ENCODE measurements at places on chromosomes 12 and 14.

- H3K27me3 ChIP-seq = no peaks in the 10 kb centered on the region
- no peak overlapping the region for H3K4me3 ChIP-seq
- no peak overlapping the region for H3K27ac ChIP-seq
Measured at GRCh38 chr14:101939646-101940170, 24.7 kb upstream of the DYNC1H1 start.

DNA sequence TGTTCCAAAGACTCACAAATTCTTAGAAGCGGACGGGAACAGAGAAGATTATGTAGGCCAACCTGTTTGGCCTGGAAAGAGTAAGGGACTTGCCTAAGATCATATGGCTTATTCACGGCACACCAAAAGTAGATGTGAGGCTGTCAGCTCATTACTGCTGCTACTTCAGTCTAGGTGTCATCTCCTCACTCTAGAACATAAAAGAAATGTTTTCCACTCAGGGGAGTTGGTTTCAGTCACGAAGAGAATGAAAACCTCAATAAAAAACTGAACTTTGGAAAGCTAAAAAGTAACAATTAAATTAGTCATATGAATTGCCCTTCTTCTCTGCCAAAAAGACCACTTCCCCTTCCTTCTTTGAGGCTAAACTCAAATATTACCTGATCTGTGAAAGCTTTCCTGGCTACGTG is 658 bp upstream of the CEP128 start:
- DNase-seq = no peak
- no peaks in the 10 kb centered on the region for H3K36me3 ChIP-seq
- H3K4me1 ChIP-seq = peaks cover 11% of the 10 kb centered on the region
- no peaks in the 10 kb centered on the region for H3K27me3 ChIP-seq
- peak overlapping the region; percentile 82 for H3K4me3 ChIP-seq
- H3K27ac ChIP-seq = peak overlapping the region; percentile 65

- H3K4me1 ChIP-seq = no peaks in the 10 kb centered on the region
- DNase-seq = no peak
- no peaks in the 10 kb centered on the region for H3K27me3 ChIP-seq
Measured at GRCh38 chr12:72209086-72209485, 63.1 kb upstream of the TRHDE start.

GRCh38 chr14:23483236-23483854 is 13.8 kb downstream of the NGDN start:
- no peaks in the 10 kb centered on the region for H3K27me3 ChIP-seq
- no peak for DNase-seq
- H3K36me3 ChIP-seq = peaks cover 93% of the 10 kb centered on the region

DNA sequence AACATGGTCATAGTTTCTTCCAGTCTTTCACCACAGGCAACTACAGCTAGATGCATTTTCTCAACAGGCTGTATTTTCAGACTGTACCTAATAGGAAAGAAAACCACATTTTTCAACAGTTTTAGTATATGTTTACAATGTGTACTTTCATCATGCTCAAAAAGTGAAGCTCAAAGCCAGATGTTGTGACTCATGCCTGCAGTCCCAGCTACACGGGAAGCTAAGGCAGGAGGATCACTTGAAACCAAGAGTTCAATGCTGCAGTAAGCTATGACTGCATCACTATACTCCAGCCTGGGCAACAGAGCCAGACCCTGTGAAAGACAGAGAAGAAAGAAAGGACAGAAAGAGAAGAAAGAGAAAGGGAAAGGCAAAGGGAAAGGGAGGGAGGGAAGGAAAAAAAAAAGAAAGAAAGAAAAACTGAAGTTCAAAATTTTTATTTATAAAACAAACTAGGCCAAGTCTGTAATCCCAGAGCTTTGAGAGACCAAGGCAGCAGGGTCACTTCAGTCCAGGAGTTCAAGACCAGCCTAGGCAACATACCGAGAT is 25.5 kb downstream of the GXYLT1 start:
- H3K36me3 ChIP-seq = peaks cover 22% of the 10 kb centered on the region
- no peaks in the 10 kb centered on the region for H3K4me1 ChIP-seq
- H3K27me3 ChIP-seq = no peaks in the 10 kb centered on the region
- DNase-seq = no peak
- no peak overlapping the region for H3K27ac ChIP-seq
- H3K4me3 ChIP-seq = no peak overlapping the region

- H3K27me3 ChIP-seq = no peaks in the 10 kb centered on the region
- no peak for DNase-seq
- H3K36me3 ChIP-seq = no peaks in the 10 kb centered on the region
- H3K27ac ChIP-seq = no peak overlapping the region
- H3K4me3 ChIP-seq = no peak overlapping the region
- H3K4me1 ChIP-seq = peaks cover 16% of the 10 kb centered on the region
Measured at GRCh38 chr14:77055306-77055705, 26.8 kb upstream of the IRF2BPL start.

DNA sequence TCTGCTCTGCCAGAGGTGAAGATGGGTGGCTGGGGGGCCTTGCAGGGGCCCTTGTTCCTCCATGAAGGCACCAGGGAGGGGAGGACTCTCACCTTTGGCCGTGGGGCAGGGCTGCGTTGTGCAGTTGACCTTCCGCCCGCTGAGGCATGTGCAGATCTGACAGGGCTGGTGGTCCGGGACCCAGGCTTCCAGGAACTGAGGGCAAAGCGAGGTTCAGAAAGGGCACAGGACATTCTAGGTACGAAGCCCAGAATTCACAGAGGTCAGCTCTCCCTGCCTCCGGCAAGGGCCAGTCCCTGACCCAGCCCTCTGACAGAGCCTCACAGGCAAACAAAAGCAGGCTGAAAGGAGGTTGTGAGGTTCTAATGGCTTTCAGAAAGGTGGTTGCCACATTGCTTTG is 40.4 kb upstream of the ANO2 start:
- peaks cover 57% of the 10 kb centered on the region for H3K36me3 ChIP-seq
- DNase-seq = no peak
- H3K27me3 ChIP-seq = no peaks in the 10 kb centered on the region
- no peak overlapping the region for H3K4me3 ChIP-seq
- H3K27ac ChIP-seq = no peak overlapping the region

- no peak for DNase-seq
- H3K4me1 ChIP-seq = no peaks in the 10 kb centered on the region
- H3K36me3 ChIP-seq = no peaks in the 10 kb centered on the region
- no peaks in the 10 kb centered on the region for H3K27me3 ChIP-seq
- H3K27ac ChIP-seq = peak overlapping the region; percentile 42
Measured at GRCh38 chr12:102564026-102564425, 83.7 kb upstream of the IGF1 start.

GRCh38 chr14:88203291-88203690 is 119.8 kb downstream of the KCNK10 start:
- DNase-seq = no peak
- no peak overlapping the region for H3K4me3 ChIP-seq
- no peaks in the 10 kb centered on the region for H3K4me1 ChIP-seq

- H3K27ac ChIP-seq = peak within 1 kb of the TSS; percentile 93
- peak within 1 kb of the TSS; percentile 80 for H3K4me3 ChIP-seq
- peaks cover 43% of the 10 kb centered on the region for H3K36me3 ChIP-seq
Measured at GRCh38 chr12:122266230-122266901, at the start of gene VPS33A. TSS of gene VPS33A (minus strand) at chr12:122266494. CDS start at chr12:122266408, 86 bp downstream.
